ENCODE measurements at places on chromosomes 16 and 17. TPM values are rescaled to one million over a fixed set of nuclear protein-coding genes. Genes with fewer than 3 reads are reported as not detected.

GRCh38 chr16:84471316-84471715 lies 33.1 kb downstream of the MEAK7 start:
- no peak for DNase-seq

DNA sequence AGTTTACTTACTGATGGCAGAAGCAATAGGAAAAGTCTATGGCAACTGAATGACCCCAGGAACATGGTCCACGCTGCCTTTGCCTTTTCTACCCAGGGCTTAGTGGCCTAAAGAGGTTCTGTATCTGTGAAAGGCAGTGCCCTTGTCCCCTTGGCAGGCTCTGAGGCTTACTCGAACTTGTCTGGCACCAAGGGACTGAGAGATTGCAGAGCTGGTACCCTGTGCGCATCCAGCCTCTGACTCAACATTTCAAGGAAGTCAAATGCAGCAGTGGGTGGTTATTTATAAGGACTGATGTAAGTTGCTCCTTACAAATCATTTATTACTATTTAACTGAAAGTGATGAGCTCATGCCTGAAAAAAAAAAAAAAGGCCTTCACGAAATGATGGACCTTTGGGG lies 299.9 kb upstream of the MYOCD start:
- no peak for DNase-seq

Gene PLLP
- total RNA-seq = 4.2 TPM

Gene RNF222
- not detected for total RNA-seq

DNA sequence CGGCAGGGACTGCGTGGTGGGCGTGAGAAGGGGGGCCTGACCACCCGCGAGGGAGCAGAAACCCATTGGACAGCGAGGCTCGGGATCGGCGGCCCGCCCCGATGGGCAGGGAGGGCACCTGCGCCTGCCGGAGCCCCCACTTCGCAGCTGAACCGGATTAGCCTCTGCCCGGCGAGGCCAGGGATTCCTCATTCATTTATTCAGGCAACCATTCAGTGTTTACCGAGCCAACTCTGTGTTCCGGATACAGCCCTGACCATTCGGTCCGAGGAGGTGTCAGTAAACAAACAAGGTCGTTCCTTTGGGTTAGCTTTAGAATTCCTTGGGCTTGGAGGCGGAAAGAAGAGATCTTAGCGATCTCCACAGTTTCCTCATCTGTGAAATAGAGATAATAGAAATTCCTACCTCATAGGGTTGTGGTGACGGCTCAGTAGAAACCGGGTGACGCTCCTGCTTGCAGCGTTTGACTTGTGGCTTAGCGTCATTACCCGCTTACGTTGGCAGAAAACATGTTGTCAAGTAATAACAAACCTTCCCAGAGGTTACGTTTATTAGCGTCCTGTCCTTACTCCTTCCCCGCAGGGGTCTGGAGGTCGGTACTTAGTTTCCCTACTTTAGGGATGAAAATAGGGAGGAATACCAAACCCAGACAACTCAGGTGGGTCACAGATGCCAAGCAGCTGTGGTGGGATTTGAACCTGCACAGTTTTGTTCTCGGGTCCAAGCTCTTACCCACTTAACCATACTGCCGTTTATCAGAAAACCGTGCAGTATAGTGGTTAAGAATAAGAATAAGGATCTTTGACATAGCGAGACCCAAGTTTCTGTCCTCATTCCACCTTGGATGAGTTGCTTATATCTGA lies 893 bp downstream of the POLR3E start:
- peak; percentile 88 for DNase-seq

Gene RASL10B
- under 0.01 TPM for total RNA-seq

DNA sequence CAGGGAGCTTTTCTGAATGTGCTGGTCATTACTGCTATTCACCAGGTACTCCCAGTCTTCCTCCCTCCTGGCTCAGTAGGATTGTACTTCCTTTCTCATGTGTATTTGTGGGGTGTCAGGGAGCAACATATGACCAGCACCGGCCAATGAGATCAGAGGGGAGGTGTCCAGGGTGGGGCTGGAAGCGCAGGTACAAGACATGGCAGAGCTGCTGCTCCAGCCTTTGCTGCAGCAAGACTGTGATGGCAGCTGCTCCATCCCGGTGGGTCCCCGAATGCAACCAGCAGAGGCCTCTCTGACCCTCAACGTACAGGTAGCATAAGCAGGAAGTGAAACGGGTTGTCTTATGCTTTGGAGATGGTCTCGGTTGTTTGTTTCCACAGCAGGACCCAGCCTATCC lies 53.8 kb upstream of the CACNG5 start:
- DNase-seq = no peak

GRCh38 chr16:10741844-10742243 lies 1.8 kb upstream of the NUBP1 start:
- DNase-seq = no peak

GRCh38 chr16:68640972-68641371 lies 4.1 kb upstream of the CDH3 start:
- DNase-seq = no peak

DNA sequence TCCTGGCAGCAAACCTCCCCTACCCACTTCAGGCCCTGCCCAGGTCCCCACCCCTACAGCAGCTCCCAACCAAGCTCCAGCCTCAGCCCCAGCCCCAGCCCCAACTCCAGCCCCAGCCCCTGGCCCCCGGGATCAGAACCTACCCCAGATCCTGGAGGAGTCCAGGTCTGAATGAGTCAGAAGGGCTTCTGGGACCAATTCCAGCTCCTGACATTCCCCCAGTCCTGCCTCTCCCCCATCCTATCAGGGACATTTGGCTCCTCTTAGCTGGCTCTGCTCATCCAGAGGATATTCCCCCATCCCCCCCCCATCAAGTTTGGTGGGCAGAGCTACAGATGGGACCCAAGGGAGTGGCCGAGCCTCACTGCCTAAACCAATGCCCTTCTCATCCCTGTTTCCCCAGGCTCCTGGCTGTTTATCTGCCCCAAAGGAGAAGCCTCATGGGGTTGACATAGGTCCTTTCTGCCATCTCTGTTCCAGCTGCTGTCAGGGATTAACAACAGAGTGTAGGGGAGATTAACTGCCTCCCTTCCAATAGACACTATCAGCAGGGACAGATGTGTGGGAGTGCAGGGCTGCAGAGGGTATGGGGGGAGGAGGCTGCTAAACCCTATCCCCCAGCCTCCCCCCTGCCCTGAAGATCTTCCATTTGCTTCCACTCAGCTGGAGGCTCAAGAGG lies 16.5 kb downstream of the CNTNAP1 start:
- no peak for DNase-seq

DNA sequence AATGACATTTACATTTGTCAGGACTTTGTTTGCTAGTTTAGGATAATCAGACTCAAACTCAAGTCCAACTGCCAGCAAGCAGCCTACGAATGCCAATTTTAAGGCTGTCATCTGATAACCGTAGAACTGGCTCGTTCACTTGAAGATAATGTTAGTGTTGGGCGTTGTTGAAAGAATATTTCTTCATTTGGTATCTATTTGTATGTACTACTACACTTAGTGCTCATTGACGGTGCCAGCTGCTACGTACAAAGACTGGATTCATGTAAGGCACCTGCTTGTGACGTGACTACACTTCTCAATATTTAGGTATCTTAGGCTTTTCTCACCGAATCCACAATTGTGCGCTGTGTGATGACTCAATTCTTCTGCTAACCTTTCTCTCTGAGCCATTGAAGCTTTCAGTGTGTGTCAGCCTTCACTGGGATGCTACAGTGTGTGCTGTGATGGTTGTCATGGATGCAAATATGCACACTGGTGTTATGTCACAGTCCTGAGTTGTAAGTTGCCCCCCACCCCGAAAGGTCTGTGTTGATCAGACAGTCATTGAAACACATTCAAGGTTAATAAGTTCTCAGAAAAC lies 5.7 kb downstream of the ATP2C2 start:
- DNase-seq = no peak

DNA sequence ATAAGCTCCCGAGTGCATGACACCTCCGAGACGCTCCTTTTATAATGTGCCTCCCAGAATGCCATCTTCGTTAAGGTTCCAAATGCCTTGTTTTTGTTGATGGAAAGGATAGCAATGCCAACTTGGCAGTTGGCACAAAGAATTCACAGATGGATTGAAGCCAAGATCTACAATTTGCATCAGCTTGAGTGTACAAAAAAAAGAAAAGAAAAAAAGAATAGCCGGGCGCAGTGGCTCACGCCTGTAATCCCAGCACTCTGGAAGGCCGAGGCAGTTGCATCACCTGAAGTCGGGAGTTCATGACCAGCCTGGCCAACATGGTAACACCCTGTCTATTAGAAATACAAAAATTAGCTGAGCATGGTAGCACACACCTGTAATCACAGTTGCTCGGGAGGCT lies 7.6 kb downstream of the TBC1D16 start:
- peak; percentile 18 for DNase-seq

- no peak for DNase-seq
Observed at GRCh38 chr16:77449208-77449607, 14.4 kb upstream of the ADAMTS18 start.

GRCh38 chr16:11353158-11353557 lies 7.9 kb downstream of the RMI2 start:
- no peak for DNase-seq

Gene ARMC5
- total RNA-seq = 12.1 TPM

Gene RPUSD1
- total RNA-seq = 22.2 TPM

- no peak for DNase-seq
Observed at GRCh38 chr17:29149431-29150064, 30.6 kb downstream of the MYO18A start.

Gene TNP2
- total RNA-seq = not detected

- no peak for DNase-seq
Observed at GRCh38 chr17:17809531-17810083, 27.2 kb downstream of the SREBF1 start.

DNA sequence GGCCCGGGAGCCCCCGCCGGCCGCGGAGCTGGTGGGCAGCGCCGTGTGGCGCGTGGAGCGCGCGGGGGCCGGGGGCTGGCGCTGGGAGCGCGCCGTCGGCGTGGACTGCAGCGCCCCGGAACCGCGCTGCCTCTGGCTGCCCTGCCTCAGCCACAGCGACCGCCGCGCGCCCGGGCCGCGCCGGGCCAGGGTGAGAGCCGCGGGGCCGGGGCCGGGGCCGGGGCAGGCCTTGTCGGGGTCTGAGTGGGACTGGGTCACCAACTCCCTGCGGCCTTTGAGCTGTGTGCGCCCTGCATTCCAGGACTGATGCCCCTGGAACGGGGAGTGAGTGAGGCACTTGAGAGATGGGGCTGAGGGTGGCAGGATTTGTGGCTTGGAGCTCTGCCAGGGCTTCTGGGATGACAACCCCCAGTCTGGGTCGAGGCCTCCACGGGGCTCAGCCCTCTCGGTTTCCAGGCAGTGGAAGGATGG lies 25.7 kb downstream of the ARHGAP23 start:
- DNase-seq = no peak

- DNase-seq = peak; percentile 65
Observed at GRCh38 chr17:45948881-45949624, 50.0 kb upstream of the STH start.

Gene GDPD3
- total RNA-seq = 1.4 TPM

Gene CAPNS2
- total RNA-seq = 0.13 TPM

- no peak for DNase-seq
Observed at GRCh38 chr16:48282636-48283263, 35.4 kb upstream of the ABCC11 start.

DNA sequence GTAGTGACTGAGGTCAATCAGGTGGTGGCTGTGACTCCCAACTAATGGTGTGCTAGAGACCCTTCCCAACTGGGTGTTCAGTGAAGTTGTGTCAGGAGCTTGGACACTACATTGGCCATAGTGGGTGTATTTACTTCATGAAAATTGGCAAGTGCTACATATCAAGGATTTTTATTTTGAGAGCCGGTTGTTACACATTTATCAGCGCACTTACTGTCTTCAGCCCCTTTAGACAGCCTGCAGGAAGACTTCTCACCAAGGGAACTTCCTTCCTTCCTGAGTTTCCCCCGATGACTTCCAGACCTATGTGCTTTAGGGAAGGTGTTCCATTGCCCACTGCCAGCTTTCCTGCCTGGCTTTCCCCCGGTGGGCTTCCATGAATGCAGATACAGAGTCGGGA lies 261.2 kb downstream of the CBLN1 start:
- DNase-seq = no peak

Gene ZNF747
- total RNA-seq = 5.8 TPM

Gene NKD1
- under 0.01 TPM for total RNA-seq

DNA sequence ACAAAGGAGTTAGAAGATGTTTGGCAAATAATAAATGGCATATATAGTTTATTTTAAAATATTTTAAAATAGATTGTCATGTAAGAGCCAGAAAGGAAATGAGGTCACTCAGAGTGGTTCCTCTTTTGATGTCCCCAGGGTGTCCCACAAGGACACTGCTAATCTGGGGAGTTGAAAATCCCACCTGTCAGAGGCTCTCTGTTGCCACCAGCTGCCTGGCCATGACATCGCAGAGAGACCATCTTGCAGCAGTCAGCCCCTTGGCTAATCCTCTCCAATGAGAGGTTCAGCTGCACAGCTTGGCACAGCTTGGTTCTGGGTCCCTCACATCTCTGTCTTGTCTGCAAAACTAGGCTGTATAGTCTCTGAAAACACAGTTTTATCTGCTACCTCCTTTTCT lies 11.0 kb upstream of the RBFOX1 start:
- DNase-seq = no peak

GRCh38 chr16:73042807-73043206 lies 5.1 kb downstream of the ZFHX3 start:
- DNase-seq = no peak

DNA sequence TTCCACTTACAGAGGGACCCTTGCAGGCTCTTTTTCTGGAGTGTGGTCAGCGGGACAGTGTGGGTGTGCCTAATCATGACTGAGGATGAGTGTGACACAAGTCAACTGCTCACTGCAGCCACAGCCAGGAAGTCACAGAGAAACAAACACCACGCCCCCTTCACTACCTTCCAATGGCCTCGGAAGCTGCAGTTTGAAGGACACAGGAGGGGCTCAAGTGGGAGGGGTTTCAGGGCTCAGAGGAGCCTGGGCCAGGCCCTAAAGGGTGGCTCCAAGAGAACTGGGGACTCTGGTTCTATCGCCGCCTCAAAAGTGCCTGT lies 116.2 kb upstream of the SDK2 start:
- no peak for DNase-seq

Gene ANKS4B
- total RNA-seq = not detected

- no peak for DNase-seq
Observed at GRCh38 chr17:44087319-44087718, 16.8 kb downstream of the G6PC3 start.

Data from dermis microvascular lymphatic vessel endothelial cell (primary cell).